Central memory CD8-positive, alpha-beta T cell (primary cell): ENCODE measurements at places on chromosomes 5 and 9.

DNA sequence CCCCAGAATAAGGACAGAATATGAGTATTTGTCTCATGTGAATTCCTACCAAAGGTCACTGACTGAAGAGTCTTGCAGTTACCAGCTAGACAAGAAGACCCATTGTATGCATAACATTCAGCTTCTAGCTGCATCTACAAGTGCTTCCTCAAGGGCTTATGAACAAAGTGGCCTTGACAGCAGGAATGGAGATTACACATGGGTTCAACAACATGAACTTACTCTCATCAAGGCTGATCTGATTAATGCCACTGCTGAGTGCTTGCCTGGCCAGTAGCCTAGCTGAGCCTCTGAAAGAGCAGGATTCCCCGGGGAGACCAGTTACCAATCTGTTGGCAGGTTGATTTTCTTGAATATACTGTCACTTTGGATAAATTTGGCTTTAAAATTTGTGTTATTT is 76.7 kb upstream of the CHD1 start:
- DNase-seq, result no peak

GRCh38 chr5:318931-319601 is 2.4 kb upstream of the AHRR start:
- no peak for DNase-seq

- no peak for DNase-seq
These were observed 230.9 kb downstream of the AUH start for GRCh38 chr9:91130796-91131318.

- no peak for DNase-seq
These were observed 412.9 kb downstream of the CHSY3 start for GRCh38 chr5:130316971-130317680.

GRCh38 chr5:127871503-127872153 is 168.4 kb downstream of the CCDC192 start:
- no peak for DNase-seq

DNA sequence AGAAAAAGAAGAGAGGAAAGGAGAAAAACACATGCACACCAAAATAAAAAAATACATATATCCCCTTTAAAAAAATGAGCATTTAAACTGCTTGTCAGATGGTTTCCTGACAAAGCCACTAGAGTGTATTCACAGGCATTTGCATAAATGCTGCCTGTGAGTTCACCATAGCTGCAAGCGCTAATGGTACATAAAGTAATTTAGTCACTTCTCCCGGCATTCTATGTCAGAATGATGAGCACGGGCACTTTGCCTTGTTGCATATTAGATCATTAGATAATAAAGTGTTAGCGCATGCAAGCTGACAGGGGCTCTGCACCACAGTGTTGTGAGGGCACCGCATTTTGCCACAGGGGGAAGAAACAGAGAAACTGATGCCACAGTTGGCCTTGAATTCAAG is 280.6 kb downstream of the EBF1 start:
- DNase-seq, result no peak
